SJCRH30 (cell line): ENCODE measurements at places on chromosomes 1 and 21. TPM values are rescaled to one million over a fixed set of nuclear protein-coding genes. Genes with fewer than 3 reads are reported as not detected.

Gene ZYG11B
- total RNA-seq = 36.6 and 39.5 TPM in 2 replicates

Gene ADAMTS5
- 12.3 and 14.2 TPM in 2 replicates for total RNA-seq

Gene CFHR4
- not detected in 2 replicates for total RNA-seq

Gene LRRIQ3
- total RNA-seq = 0.81 and 0.99 TPM in 2 replicates

Gene HHAT
- total RNA-seq = 5.0 and 5.1 TPM in 2 replicates

Gene ECM1
- total RNA-seq = 5.0 TPM in 2 replicates

Gene LPAR3
- 4.1 and 4.6 TPM in 2 replicates for total RNA-seq

Gene SLC19A2
- 26.9 and 27.2 TPM in 2 replicates for total RNA-seq

DNA sequence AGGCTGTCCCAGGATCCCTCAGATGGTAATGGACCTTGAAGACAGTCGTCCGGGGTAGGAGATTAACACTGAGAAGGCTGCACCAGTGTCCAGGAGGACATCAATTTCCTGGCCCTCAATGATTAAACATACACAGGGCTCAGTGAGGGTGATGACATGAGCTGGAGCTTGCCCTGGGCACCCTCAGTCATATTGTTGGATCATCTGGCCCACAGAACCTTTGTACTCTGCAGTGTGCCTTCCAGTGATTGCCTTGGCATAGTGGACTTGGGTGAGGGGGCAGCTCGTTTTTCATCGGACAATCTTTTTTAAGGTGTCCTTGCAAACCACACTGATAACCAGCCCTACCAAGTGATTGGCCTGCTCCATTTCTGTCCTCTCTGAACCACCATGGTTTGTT is 111.1 kb upstream of the SGIP1 start:
- no peak for DNase-seq
- H3K4me1 ChIP-seq = no peaks in the 10 kb centered on the region
- no peaks in the 10 kb centered on the region for H3K36me3 ChIP-seq
- H3K27me3 ChIP-seq = no peaks in the 10 kb centered on the region
- H3K4me3 ChIP-seq = no peak overlapping the region
- H3K27ac ChIP-seq = no peak overlapping the region

GRCh38 chr1:64923294-64923718 is 43.0 kb downstream of the JAK1 start:
- H3K27ac ChIP-seq = no peak overlapping the region
- H3K4me1 ChIP-seq = peaks cover 15% of the 10 kb centered on the region
- H3K4me3 ChIP-seq = no peak overlapping the region
- H3K27me3 ChIP-seq = no peaks in the 10 kb centered on the region
- DNase-seq = no peak

GRCh38 chr21:28627261-28627660 is 365.4 kb downstream of the LTN1 start:
- no peaks in the 10 kb centered on the region for H3K27me3 ChIP-seq
- DNase-seq = no peak
- H3K36me3 ChIP-seq = no peaks in the 10 kb centered on the region
- no peaks in the 10 kb centered on the region for H3K4me1 ChIP-seq
- no peak overlapping the region for H3K27ac ChIP-seq

DNA sequence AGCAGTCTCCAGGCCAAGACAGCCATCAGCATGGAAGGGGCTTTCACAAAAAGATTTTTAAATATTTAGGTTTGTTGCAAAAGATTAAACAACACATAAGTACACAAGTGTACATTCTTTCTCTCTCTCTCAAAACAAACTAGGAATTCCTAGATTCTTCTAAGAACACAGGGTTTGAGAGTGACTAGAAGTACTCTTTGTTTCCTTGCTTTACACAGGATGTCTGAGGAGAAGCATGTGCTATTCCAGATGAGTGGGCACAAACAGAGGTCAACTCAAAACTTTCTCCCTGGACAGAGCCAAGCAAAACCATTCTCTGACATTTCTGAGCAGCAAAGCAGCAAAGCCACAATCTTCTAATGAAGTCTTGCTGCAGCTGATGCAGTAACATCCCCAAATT is 210.6 kb upstream of the HOOK1 start:
- H3K27me3 ChIP-seq = no peaks in the 10 kb centered on the region
- no peak for DNase-seq
- no peaks in the 10 kb centered on the region for H3K36me3 ChIP-seq
- no peak overlapping the region for H3K4me3 ChIP-seq

DNA sequence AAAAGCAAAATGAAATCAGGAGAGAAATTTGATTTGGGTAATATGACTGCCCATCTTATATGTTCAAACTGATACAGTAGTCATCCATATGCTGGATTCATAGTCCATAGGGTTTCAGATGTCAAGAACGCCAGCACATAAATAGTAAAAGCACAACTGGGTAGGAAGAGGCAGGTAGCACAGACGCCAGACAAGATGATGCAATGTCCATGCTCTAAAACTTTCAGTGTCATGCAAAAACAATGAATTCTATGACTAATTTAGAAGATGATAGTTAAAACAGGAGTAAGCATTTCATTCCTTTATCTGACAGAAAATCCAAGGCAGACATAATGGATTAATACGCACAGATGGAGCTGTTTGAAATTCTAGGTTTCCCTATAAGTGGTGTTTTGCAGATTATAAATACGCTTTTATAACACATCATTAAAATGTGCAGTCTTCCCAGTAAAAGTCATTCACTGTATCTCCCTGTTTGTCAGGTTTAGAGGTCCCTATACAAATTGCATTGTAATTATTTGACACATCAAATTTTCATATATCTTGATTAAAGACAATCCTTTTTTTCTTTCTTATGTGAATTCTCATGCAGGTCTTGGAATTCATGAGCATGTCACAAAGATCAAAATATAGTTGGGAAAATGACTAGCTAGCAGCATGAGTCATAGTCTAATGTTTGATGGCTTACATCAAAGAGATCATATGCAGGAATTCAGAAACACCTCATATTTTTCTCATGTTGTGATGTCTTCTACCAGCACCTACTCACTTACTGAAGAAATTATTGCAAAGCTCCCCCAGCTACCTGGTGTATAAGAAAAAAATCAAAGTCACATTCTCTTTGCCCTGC is 139.9 kb downstream of the DSCAM start:
- no peak overlapping the region for H3K27ac ChIP-seq
- H3K27me3 ChIP-seq = no peaks in the 10 kb centered on the region
- H3K4me1 ChIP-seq = no peaks in the 10 kb centered on the region
- H3K4me3 ChIP-seq = no peak overlapping the region
- no peaks in the 10 kb centered on the region for H3K36me3 ChIP-seq

DNA sequence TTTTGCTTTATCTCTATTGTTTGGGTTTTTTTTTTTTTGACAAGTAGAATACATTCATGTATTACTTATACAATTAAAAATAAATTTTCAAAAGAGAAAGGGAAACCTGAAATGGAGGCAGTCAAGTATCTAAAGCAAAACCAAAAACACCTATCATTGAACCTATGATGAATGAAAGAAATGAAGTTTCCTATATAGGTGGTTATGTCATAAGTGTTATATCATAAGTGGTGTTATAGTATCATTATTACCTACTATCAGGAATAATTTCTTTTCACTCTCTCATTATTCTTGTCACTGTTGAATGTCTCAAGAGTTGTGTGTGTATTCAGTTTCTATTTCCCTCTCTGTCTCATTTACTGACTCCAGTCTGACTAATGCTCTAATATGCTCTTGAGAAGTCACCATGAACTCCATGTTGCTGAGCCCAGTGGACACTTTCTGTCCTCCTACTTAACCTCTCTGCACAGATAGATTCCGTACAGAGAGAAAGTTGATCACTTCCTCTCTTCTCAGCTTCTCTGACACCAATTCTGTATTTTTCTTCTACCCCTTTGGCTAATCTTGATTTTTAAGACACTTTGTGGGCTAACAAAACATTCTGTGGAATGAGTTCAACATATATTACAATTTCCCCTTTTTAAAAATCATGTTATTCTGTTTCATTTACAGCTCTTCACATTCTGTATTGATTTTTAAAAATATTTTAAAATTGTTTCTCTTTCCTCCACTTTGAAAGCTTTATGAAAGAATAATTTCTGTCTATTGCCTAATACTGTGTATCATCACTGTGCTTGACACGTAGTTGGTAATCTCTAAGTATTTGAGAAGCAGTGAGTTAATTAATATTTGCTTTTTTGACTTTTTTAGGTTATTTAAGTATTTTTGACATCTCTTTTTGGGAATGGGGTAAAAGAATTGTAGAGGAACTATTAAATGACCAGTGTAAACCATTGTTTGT is 50.1 kb downstream of the RASAL2 start:
- no peaks in the 10 kb centered on the region for H3K27me3 ChIP-seq
- no peak for DNase-seq

DNA sequence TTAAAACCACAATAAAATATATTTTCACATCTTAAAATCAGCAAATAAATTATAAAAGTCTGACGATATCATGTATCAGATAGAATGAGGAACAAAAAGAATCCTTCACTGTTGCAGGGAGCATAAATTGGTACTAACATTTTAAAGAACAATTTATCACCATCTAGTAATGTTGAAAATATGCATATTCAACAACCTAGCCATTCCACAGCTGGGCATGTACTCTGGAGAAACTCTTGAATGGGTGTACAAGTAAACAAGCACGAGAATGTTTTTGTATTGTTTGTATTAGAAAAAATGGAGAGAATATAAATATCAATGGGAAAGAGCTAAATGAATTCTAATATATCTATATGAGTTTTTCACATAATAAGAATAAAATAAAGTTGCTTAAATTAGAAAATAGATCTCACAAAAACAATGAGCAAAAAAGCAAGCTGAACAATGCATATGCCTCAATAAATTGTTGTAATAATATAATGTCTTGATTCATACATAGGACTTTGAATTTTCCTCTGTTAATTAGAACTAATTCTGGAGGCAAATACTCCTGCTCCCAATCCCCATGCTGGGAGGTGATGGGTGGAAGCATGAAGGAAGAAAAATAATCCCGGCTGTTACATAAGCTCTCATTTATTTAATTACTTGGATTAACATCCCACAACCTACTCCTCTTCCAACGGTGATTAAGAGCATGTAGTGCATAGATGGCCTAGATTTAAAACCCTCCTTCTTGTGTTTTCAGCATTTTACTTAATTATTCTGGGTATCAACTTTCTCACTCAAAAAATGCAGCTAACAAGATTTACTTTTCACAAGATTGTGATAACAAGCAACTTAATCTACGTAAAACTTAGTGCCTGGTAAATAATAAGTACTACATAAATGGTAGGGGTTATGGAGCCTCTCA is 5.5 kb upstream of the FMO2 start:
- no peaks in the 10 kb centered on the region for H3K27me3 ChIP-seq
- DNase-seq = no peak
- H3K27ac ChIP-seq = no peak overlapping the region
- no peak overlapping the region for H3K4me3 ChIP-seq

DNA sequence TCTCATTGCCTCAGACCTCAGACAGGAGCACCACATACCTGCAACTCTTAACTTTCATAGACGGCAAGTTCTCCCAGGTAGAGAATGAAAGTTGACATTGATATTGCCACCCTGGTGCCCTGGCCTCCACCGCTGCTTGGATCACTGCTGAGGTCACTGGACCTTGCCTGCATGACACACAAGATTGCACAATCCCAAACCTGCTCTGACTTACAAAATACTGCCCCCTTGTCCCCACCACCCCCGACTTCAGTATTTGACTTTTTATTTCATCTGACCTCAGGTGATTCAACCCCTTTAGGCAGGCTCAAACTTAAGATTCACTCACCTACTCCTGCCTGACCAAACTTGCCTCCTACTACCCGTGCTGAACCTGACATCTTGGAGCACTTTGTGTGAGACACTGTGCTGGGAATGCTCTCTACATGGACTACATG is 43.1 kb upstream of the S1PR1 start:
- no peaks in the 10 kb centered on the region for H3K4me1 ChIP-seq
- H3K27ac ChIP-seq = no peak overlapping the region
- no peaks in the 10 kb centered on the region for H3K27me3 ChIP-seq
- no peaks in the 10 kb centered on the region for H3K36me3 ChIP-seq
- no peak for DNase-seq
- H3K4me3 ChIP-seq = no peak overlapping the region

DNA sequence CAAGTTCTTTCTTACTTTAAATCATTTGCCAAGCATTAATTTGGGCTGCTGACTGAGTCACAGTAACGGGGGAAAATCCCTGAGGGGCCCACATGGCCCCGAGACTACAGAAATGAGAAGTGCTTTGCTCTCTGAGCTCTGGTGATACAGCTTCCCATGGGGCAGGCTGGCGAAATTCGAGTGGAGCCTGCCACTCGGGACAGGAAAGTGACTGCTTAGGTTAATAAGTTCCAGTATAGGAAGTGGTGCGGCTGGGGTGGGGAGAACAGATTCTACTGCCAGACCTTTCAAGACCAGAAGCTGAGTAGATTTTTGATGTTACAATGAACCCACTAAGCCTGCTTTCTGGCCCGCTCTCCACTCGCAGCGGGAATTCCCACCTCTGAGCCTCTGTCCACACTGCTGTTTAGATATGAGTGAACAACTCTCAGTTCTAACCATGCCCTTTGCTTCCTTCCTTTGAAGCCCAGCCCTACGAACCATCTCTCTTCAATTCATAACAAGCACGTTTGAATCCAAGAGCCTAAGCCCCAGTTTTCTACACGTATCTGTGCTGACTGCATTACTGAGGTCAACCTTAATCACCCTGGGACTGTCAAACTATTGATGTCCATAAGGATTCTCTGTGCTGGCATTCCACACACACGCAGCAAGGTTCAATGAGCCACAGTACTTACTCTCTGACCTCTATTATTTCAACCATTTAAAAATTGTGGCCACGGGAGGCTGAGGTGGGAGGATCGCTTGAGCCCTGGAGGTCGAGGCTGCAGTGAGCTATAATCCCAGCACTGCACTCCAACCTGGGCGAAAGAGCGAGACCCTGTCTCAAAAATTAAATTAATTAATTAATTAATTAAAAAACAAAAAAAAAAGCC is 9.6 kb downstream of the ZBTB17 start:
- H3K36me3 ChIP-seq = peaks cover 41% of the 10 kb centered on the region
- no peaks in the 10 kb centered on the region for H3K27me3 ChIP-seq
- H3K4me1 ChIP-seq = no peaks in the 10 kb centered on the region

DNA sequence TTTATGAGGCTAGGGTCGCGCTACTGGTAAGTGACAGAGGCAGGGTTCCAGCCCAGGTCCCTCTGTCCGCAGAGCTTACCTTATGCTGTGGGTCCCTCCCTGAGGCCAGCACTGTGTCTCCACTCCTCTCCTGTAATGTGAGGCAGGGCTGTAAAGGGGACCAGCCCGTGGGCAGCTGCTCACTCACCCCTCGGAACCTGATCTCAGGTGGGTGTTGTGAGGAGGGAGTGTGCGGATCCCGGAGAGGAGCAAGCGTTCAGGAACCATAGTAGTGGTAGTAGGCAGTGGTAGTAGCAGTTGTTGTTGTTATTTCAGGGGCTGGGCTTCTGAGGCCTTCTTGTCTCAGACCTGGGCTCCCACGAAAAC is 1.7 kb downstream of the ZC3H12A start:
- H3K27me3 ChIP-seq = no peaks in the 10 kb centered on the region
- peaks cover 58% of the 10 kb centered on the region for H3K4me1 ChIP-seq

DNA sequence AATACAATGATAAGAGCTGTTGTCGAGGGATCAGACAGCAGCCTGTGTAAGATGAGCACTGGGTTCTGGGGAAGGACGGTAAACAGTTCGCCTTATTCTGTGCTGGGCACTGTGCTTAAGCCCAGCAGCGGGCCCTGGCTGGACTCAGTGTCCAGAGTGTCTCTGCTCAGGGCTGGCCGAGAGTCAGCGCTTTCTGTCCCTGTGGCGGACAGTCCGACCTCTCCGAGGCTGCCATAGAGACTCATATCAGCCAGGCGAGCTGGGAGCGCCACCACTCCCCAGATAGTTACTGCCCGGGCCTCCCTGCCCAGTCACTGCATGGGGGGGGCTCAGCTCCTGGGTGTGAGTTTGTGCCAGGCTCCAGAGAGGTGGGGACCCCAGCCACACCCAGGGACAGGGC is 14.7 kb upstream of the NPHP4 start:
- no peaks in the 10 kb centered on the region for H3K36me3 ChIP-seq
- H3K27ac ChIP-seq = no peak overlapping the region
- peaks cover 9% of the 10 kb centered on the region; the same call in 1 of the 2 replicates for H3K4me1 ChIP-seq
- DNase-seq = no peak
